ENCODE measurements at places on chromosomes 1 and 21. TPM values are rescaled to one million over a fixed set of nuclear protein-coding genes. Genes with fewer than 3 reads are reported as not detected.

The RAP1A gene
- total RNA-seq: 46.3 TPM

The PLA2G5 gene
- total RNA-seq: 2.9 TPM

The HCRTR1 gene
- total RNA-seq: 2.5 TPM

The OR2T29 gene
- not detected for total RNA-seq

The SH2D2A gene
- total RNA-seq: not detected

The B3GALT2 gene
- 3.9 TPM for total RNA-seq

The TXNDC12 gene
- total RNA-seq: 32.7 TPM

The GLIS1 gene
- 0.63 TPM for total RNA-seq

The COL11A1 gene
- 24.3 TPM for total RNA-seq

The BGLAP gene
- total RNA-seq: 5.2 TPM

The GBP5 gene
- total RNA-seq: 3.9 TPM

The C1orf167 gene
- total RNA-seq: 5.1 TPM

The OSCP1 gene
- 17.7 TPM for total RNA-seq

The PTPN14 gene
- 39.0 TPM for total RNA-seq

The ANGPTL1 gene
- total RNA-seq: 40.8 TPM

The GGPS1 gene
- total RNA-seq: 16.8 TPM

The CFHR2 gene
- not detected for total RNA-seq

The IL23R gene
- not detected for total RNA-seq

The LRRC47 gene
- 42.9 TPM for total RNA-seq

The PADI4 gene
- total RNA-seq: not detected

The S100A7 gene
- total RNA-seq: 22.9 TPM

The S100A16 gene
- 120 TPM for total RNA-seq

The SLC30A2 gene
- total RNA-seq: not detected

The LMX1A gene
- not detected for total RNA-seq

The PLA2G2D gene
- total RNA-seq: not detected

The RNF186 gene
- not detected for total RNA-seq

The DPT gene
- 45.4 TPM for total RNA-seq

The LCE3D gene
- not detected for total RNA-seq

The SPRR2G gene
- not detected for total RNA-seq

The DCST2 gene
- total RNA-seq: 4.2 TPM

The S100A5 gene
- not detected for total RNA-seq

The SERPINC1 gene
- not detected for total RNA-seq

The TCHHL1 gene
- total RNA-seq: not detected

The IRF6 gene
- 1.8 TPM for total RNA-seq

The ACTL8 gene
- total RNA-seq: not detected

Measured in tibial nerve (tissue), 4 donors.